ENCODE measurements at places on chromosomes 1 and 21. TPM values are rescaled to one million over a fixed set of nuclear protein-coding genes. Genes with fewer than 3 reads are reported as not detected.

Gene OSCP1
- polyA plus RNA-seq = 29.7 TPM

Gene CELSR2
- polyA plus RNA-seq = 31.8 TPM

Gene MRPL39
- polyA plus RNA-seq = 40.6 TPM

Gene OR2T29
- not detected for polyA plus RNA-seq

Gene IL19
- polyA plus RNA-seq = 1.0 TPM

Gene ZYG11A
- 0.32 TPM for polyA plus RNA-seq

Gene RNU1-1
- polyA plus RNA-seq = 1.9 TPM

Gene ITLN2
- polyA plus RNA-seq = not detected

Gene KRTAP19-5
- polyA plus RNA-seq = not detected

Gene SESN2
- 18.1 TPM for polyA plus RNA-seq

Gene GJB3
- polyA plus RNA-seq = 0.23 TPM

Gene CAMK1G
- polyA plus RNA-seq = 5.2 TPM

Gene ORC1
- 10.4 TPM for polyA plus RNA-seq

Gene RGS2
- 28.2 TPM for polyA plus RNA-seq

Gene LCE1D
- polyA plus RNA-seq = not detected

Gene HAPLN2
- polyA plus RNA-seq = 0.63 TPM

Gene RIPPLY3
- 3.1 TPM for polyA plus RNA-seq

Gene BRINP3
- 7.6 TPM for polyA plus RNA-seq

Gene VCAM1
- polyA plus RNA-seq = 44.6 TPM

Gene RHBDL2
- 1.4 TPM for polyA plus RNA-seq

Gene EPHA10
- polyA plus RNA-seq = 0.23 TPM

Gene KCNE2
- polyA plus RNA-seq = 1.8 TPM

Gene OR2T2
- not detected for polyA plus RNA-seq

Gene HIVEP3
- 4.0 TPM for polyA plus RNA-seq

Gene MPL
- polyA plus RNA-seq = 0.83 TPM

Gene TTC39A
- 9.7 TPM for polyA plus RNA-seq

Gene NTNG1
- 34.3 TPM for polyA plus RNA-seq

Gene TSPAN1
- 50.1 TPM for polyA plus RNA-seq
